ENCODE measurements at places on chromosomes 6 and 20.

- DNase-seq = no peak
Observed at GRCh38 chr20:59752101-59752586, 147.8 kb downstream of the PHACTR3 start.

DNA sequence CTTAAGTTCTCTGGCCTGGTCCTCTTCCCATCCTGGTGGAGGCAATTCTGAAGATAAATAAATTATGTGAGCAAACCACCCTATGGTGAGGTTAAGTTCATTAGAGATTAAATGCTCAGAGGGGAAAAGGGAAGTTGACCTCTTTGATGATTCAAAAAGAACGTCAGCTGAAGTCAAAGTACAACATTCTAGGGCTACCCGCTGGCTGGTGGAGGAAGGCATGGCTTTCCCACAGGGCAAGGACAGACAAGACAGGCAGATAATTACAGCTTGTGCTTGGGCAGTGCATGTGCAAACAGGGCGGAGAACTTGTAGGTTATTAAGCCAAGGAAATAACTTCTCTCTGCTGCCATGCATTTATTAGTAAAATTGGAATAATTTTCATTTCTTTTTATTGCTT is 91.0 kb upstream of the SLC24A3 start:
- DNase-seq = no peak

GRCh38 chr6:7777074-7777473 is 51.2 kb downstream of the BMP6 start:
- no peak for DNase-seq

GRCh38 chr6:158408552-158409130 is 96.4 kb downstream of the TULP4 start:
- no peak for DNase-seq

GRCh38 chr20:34260208-34260942 is 19.2 kb downstream of the ASIP start:
- DNase-seq = no peak

DNA sequence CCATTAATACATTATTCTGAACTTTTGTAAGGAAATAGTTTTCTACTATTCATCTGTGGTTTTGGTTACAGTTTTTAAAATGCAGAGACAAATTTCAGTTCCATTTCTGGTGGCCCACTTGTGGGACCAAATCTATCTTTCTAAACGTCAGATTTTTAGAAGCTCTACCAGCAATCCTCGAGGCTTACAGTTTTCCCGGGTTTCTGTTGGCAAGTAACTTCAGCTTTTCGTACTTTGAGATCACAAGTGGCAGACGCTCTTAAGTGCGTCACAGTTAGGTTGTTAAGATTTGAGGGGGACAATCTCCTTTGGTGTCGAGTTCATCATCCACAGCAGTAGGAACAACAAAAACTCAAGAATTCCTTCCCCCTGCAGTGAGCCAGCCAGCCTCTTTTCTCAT is 60.0 kb downstream of the JARID2 start:
- no peak for DNase-seq

DNA sequence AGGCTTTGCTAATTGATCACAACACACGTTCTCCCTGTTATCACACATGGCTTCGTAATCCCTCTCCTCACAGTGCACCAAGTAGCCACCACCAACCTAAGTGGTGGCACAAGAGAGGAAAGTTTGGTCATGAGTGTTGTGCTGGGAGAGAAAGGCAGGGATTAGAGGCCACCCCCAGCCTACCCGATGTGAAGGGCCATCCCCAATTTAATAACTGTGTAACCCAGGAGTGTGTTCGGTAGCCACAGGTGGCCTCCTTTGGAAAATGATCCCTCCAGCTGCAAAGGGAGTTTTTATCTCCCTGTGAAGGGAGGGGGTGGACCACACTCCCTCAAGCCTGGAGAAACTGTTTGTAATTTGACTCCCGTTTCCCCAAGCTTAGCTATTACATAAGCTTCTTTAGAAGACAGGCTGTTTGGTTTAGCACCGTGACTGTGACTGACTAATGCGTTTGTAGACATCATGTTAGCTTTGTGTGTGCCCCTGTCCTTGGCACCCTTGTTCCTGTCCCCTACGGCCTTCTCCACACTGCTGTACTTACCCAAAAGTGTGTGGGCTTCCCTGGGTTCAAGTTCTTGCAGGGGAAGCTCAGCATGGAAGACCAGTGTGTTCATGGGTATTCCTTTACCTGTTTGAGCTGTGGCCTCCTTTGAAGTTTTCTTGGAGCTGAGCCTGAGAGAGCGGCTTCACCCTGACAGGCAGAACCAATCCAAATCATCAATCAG is 20.6 kb downstream of the PPP1R16B start:
- peak; percentile 74 for DNase-seq

DNA sequence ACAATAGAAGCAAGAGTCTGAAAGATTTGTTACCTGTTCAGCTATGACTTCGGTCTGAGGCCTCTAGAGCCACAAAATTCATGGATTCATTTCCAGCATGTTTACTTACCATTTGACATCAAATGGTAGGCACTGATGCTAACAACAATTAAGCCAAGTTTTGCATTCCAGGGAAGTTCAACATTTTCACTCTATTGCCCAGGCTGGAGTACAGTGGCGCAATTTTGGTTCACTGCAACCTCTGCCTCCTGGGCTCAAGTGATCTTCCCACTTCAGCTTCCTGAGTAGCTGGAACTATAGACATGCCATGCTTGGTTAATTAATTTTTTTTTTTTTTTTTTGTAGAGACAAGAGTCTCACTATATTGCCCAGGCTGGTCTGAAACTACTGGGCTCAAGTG is 114.1 kb upstream of the SGK1 start:
- DNase-seq = no peak

DNA sequence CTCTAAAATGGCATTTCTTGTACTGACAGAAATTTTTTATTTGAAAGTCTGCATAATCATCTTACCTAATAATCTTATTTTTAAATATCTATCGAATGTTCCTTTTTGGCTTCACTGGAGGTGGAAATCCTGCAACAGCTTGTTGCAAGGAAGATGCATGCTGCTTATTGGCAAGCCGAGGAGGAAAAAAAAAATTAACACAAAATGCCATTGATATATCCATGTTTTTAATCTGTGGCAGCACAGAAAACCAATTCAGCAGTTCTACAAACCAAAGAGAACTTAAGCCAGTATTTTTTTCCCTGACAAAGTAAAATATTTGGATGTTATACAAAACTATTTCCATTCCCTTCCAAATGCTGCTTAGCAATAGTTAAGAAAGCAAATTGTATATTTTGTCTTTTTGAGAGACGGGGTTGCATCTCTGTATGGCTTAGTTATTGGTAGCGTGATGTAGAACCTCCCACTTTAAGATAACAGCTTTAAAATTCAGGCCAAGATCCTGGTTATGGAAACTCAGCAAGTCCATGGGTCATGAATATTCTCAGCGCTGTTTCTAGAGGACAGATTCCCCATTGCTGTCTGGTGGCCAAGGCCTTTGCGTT is 231.4 kb downstream of the TMEM242 start:
- no peak for DNase-seq

- no peak for DNase-seq
Observed at GRCh38 chr6:147531321-147531720, 22.8 kb downstream of the SAMD5 start.

DNA sequence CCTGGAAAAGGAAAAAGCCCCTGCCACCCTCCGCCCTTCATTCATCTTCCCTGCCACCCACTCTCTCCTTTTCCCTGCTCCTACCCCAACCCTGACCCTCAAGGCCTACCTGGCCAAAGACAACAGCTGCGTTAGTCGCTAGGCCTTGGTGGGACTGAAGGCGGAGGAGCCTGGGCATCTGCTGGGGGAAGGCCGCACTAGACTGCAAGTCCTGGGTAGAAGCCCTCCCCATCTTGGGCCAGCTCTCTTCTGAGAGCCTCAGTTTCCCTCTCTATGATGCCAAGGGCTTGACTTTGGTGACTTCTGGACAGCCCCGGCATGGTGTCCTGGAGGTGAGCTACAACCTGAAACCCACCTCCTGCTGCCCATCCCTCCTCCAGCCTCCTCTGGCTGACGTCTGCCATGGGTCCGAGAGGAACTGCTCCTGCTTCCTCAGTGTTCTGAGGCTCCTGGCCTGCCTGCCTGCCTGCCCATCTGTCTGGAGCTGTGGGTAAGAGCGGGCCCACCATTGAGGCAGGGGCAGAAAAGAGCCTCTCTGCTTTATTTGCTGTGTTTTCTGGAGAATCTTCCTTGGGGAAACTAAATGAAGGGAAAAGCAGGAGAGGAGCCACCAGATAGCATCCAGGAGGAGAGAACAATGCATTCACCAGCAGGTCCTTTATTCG is 7.5 kb upstream of the FOXC1 start:
- DNase-seq = no peak

GRCh38 chr20:50957276-50957675 is 1.1 kb downstream of the DPM1 start:
- DNase-seq = no peak

DNA sequence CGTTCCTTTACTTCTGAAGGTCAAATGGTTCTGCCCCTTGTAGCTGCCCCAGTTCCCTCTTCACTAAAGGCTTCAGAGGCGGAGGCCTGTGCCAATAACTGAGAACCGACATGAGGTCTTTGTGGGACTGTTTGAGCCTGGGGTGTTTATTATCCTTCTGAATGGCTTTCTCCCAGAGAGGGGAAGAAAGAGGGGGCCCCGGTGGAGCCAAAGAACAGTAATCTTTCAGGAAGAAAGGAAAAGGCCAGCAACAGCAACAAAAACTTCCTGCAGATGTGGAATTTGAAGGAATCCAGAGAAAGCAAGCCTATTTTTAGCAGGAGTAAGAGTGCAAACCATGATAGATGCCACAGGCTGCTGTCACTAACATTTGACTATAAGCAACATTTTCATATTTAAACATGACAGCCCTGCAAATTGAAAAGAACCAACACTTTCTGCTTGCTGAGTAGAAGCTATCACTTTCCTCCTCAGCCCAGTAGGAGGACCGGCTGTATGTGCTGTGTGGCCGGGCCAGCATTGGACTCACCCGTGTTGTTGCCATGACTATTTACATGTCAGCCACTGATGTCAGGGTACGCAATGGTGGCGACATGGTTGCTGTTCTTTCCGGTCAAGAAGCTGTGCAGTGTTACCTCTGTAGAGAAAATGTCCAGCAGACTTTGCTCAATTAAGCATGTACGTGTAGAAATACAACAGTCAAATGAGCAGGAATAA is 121.3 kb downstream of the SOBP start:
- DNase-seq = no peak

GRCh38 chr6:163415620-163416556 is 1.4 kb downstream of the QKI start:
- peak; percentile 49 for DNase-seq

DNA sequence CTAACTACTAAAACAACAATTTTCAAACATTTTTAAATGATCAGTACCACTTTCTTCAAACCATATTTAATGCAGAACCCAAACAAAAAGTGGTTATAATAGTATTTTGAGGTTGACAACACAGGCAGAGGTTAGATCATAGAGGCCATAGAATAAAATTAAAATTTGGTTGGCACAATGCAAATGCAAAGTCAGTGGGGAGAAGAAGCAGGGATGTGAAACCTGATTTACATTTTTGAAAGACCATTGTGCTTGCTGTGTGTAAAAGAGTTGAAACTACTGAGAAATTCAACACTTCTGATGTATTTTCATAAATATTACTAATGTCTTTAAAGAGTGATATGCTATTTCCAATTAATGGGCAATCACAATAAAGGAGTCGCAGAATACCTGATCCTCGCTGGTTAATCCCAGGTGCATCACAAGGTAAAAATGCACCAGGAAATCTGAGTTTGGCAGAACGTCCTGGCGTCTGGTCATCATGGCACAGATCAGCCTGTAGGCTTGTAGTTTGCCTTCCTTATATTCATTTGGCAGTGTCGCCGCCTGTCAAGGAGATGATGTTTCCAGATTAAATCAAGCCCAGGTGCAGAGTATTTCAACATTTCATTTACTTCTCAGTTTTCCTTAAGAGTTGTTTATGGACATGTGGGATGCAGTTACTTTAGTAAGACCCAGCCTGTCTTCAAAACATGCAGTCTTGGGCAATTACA is 141.2 kb downstream of the RALGAPA2 start:
- no peak for DNase-seq

DNA sequence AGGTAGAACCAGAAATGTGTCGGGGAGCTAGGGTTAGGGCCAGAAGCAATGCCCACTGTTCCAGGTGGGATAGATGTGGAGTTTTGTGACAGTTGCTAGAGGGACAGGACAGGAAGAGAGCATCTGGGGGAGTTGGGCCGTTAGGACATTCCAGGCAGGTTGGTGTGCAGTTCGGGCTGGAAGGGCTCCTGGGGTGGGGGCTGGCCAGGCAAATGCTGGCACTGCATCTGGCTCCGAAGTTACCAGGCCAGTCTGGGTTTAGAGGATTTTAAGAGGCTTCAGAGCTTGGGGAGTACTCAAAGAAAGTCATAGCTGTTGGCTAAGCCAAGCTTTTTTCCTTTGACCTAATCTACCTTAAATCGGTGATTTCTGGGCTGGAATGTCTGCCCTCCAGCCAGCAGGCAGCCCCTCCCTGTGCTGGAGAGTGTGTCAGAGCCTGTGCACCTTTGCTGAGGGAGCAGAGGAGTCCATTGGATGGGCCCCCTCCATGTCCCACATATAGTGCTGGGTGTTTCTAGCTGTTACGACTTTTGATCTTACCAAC is 20.8 kb downstream of the PLCG1 start:
- DNase-seq = no peak

DNA sequence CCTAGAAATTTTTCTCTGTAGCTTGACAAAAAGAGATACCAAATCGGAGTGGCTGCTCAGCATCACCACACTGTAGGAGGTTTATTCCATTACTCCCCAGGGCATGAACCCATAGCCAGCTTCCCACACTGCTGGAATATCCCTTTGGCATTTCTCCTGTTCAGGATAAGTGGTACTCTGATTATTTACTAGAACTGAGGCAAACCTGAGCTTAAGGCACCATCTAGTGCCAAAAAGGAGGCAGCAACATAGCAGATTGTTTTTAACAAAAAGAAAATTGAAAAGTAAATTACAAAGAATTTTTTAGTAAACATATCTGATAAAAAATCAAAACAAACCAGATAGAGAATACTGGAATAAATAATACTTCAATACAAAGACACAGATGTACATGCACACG is 181.7 kb downstream of the WDR27 start:
- no peak for DNase-seq

- DNase-seq = no peak
Observed at GRCh38 chr20:45467861-45468260, 1.7 kb upstream of the WFDC2 start.

- no peak for DNase-seq
Observed at GRCh38 chr6:151027936-151028838, 162.7 kb downstream of the MTHFD1L start.

- no peak for DNase-seq
Observed at GRCh38 chr6:14984519-14984853, 261.4 kb upstream of the JARID2 start.

GRCh38 chr6:105432797-105433196 is 29.9 kb upstream of the PREP start:
- peak; percentile 52 for DNase-seq
